ENCODE measurements at places on chromosomes 6 and 20.

DNA sequence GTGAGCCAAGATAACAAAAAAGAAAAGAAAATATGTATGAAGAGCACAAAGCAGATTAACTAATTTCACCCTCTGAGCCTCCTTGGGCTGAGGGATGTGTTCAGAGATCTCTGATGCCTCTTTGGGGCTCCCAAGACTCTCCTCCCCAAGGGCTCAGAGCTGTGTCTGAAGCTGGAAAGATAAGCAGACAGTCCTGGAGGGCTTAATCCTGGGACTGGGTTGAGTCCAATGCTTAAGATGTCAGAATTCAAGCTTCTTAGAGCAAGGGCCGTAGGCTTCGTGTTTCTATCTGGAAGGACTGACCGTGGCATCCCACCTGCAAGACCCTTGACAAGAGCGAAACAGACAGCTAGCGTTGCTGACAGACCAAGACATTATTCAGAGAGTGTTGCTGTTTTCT lies 229.0 kb downstream of the ZMYND8 start:
- DNase-seq, result no peak

DNA sequence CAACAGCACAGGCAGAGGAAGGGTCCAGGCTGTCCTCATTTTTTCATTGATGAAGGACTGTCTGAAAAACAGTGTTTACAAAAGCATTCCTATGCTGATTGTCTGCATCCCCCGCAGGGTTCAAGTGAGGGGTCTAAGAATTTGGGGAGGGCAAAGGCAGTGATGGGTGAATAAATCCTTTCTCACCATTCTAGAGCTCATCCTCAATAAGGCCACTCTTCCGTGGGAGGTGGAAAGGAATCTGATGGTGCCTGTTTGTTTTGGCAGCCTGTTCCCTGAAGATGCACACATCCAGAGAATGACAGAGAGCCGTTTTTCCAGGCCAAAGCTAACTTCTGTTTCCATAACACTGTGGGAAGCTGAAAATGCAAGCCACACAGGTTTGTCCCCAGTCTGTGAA lies 164.5 kb downstream of the MOXD1 start:
- no peak for DNase-seq

DNA sequence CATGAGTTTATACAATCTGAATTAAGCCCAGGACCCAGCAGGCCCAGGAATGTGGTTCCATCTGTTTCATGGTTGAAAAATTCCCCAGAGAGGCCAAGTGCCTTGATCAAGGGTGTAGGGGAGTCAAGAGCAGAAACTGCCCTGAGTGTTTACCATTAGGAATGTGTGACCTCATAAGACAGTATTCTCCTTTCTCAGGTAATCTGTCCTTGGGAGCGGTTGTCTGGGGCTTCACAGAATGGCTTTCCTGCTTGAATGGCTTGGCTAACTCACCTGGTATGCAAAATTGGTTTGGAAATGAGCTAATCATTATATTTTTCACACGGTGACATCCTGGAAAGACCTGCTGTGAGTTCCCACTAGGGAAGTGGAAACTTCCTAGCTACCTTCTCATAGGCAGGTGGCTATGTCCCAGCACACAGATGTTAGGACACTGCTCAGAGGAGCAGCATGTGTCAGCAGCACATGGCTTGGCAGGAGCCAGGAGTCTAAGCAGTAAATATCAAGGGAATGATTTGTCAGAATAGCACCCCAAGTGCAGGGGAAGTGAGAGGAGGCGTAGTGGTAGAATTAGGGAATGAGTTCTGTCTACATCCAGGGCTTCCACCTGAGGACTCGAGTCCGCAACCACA lies 17.7 kb downstream of the CLIC5 start:
- no peak for DNase-seq

GRCh38 chr20:23655491-23656211 lies 17.9 kb upstream of the CST3 start:
- DNase-seq, result no peak

DNA sequence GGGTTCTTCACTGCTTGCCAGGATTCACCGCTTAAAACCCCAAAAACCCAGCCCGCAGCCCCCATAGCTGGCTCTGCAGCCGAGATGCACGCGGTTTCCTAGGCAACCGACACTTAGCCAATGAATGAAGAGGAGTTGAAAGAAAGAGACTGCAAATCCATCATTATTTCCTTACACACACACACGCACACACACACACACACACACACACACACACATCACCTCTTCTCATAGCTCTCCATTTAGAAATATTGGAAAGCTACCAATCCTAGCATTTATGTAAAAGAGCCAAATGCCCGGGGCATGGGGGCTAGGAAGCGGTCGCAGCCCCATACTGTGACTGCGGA lies 3.4 kb upstream of the TUBB2B start:
- DNase-seq, result no peak

DNA sequence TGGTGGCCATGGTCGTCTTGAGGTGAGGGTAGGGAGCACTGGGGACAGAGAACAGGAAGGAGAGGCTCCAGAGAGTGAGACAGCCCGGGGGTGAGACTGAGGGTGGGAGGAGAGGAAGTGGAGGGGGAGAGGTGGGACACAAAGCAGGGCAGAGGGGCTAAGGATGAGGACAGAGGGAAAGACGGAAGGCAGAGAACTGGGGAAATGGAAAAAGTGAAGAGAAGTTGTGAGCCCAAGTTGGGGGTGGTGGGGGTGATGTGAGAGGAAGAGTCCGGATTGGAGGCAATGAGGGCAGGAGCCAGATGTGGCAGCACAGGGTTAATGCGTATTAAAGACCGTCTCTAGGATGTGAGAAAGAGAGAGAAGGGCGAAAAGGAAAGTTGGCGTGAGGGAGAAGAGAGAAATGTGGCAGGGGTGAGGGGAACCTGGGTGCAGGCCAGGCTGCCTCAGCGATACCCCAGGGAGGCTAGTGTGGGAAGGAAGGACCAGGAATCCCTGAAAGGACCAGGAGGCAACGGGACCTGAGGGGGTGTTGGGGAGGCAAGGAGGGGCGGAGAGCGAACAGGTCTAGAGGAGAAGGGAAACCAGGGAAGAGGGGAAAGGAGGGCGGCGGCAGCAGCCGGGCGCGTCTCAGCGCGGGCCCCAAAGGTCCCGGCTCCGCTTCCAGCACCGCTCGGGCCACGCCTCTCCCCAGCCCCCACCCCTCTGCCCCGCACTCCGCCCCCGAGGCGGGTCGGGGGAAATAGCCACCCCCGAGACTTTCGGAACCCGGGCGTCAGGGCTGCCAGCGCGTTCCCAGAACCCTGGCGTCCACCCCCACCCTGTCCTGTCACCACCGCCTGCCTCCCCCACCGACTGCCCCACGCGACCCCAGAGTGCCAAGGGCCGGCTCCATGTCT lies at the start of gene PPP1R18:
TSS of gene PPP1R18 (minus strand) at position 637 of the 899 bp plus-strand sequence. CDS start at position 10, 627 bp downstream.
- peak; percentile 68 for DNase-seq

DNA sequence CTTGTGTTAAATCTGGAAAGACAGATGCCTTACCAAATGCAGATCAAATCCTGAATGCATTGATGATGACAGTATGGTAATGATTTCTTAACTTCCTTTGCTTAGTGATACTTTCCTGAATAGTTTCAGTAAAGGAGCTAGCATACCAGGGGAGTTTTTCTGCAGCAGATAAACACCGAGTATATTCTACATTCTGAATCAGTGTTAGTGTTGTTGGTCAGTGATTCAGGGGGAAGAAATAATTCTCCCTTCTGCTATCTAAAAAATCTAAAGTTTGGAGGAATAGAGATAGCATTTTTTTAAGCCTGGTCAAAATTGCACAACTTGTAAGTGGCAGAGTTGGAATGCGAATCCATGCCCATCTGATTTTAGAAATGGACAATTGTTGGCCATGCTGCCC lies 512.2 kb upstream of the MARCKS start:
- DNase-seq, result no peak

- DNase-seq, result no peak
Measured at GRCh38 chr6:135581211-135581610, 83.7 kb upstream of the AHI1 start.

GRCh38 chr6:119986934-119987549 lies 637.5 kb upstream of the MAN1A1 start:
- no peak for DNase-seq

DNA sequence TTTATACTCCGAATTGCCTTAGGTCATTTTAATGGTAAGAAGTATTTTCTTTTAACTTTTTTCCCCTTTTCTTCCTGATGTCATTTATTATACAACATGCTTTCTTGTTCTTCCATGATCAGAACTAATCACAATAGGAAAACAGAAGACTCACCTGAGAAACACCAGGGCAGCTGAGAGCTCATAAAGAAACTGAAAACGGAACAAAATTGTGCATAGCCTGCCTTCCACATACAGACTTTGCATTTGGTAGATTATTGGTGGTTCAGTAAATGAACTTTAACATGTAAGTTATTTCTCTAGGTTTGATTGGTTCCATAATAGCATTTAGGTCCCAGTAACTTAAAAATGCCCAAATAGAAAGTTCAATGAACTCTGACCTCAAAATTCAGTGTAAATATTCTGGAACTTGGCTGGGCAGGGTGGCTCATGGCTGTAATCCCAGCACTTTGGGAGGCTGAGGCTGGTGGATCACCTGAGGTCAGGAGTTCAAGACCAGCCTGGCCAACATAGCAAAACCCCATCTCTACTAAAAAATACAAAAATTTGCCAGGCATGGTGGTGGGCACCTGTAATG lies 161.1 kb upstream of the DTNBP1 start:
- DNase-seq, result no peak

DNA sequence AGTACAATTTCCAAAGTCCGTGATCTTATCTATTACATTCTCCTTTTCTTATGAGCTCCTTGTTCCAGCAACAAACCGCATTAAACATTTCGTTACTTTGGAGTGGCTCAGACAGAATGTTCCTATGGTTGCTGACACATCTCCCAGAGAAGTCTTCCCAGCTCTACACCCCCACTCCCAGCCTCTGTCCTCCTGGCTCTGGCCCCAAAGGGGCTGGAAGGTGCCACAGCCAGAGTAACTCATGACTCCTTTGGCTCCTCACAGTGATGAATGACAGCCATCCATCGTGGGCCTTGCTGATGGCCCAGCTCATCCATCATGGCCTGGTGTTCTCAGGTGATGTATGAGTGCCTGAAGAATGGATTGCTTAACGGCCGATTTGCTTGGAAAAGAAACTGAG lies 203.0 kb downstream of the DHX35 start:
- DNase-seq, result no peak

DNA sequence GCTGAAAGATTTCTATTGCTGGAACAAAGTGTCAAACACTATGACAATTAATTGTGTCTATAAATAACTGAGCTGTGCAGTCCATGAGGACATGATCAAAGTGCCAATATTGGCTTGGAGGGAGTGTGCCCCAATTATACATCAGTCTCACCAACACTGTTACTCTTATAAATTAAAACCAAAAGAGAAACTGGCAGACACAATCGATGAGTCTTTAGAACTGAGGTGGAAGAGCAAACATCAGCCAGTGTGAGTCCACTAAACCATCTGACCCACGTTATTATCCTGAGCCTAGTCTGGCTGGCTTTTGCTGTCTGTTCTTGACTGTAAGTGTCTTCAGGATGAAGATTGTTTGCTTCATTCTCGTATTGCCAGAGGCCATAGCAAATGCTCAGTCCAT lies 98.9 kb downstream of the OLIG3 start:
- no peak for DNase-seq

DNA sequence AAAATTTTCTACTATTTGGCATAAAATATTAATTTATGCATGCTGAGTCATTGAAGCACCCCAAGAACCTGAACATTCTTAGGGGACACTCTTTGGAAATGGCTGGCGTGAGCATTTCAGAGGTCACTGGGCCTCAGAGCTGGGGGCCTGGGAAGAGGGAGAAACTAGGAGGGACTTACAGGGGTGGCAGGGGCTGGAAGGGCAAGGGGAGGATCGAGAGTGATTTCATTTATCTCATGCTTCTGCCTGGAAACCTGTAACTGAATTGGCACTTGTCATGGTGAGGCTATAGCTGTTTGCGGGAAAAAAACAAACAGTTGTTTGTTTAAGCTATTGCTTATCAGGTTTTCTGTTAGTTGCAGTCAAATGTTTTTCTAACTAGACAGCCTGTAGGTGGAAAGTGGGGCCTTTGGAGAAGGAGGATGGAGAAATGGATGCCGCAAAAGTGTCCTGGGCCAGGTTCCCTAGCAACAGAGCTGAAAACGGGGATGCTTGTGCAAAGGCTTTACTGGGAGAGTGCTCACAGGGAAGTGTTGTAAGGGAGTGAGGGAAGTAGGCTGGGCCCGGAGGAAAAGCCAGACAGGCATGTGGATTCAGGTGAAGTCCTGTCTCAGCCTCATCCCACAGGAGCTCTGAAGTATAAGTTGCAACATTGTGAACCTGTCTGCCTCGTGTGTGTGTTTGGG lies 36.4 kb upstream of the KAT14 start:
- no peak for DNase-seq

GRCh38 chr6:43776799-43777776 lies 7.1 kb downstream of the VEGFA start:
- DNase-seq, result no peak

GRCh38 chr6:84486526-84486925 lies 259.1 kb upstream of the CEP162 start:
- DNase-seq, result no peak

DNA sequence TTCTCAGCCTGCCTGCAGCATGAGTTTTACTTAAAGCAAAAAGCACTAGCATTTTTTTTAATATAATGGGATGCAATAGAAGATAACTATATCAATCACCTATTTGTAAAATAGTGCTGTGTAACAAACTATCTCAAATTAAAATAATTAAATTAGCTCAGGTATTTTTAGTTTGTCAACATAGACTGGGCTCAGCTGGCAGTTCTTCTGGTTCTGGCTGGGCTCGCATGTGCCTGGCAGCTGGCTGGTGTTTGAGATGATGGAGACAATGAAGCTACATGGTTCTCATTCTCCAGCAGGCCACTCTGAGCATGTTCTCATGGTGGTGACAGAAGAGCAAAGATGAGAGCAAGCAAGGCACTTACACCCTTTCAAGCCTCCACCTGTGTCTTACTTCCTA lies 181.0 kb downstream of the PLCB1 start:
- DNase-seq, result no peak

GRCh38 chr6:117538615-117539014 lies 56.1 kb downstream of the DCBLD1 start:
- no peak for DNase-seq

- DNase-seq, result no peak
Measured at GRCh38 chr6:152063170-152063921, 255.9 kb downstream of the ESR1 start.

GRCh38 chr20:958936-959815 lies 42.9 kb downstream of the RSPO4 start:
- no peak for DNase-seq

DNA sequence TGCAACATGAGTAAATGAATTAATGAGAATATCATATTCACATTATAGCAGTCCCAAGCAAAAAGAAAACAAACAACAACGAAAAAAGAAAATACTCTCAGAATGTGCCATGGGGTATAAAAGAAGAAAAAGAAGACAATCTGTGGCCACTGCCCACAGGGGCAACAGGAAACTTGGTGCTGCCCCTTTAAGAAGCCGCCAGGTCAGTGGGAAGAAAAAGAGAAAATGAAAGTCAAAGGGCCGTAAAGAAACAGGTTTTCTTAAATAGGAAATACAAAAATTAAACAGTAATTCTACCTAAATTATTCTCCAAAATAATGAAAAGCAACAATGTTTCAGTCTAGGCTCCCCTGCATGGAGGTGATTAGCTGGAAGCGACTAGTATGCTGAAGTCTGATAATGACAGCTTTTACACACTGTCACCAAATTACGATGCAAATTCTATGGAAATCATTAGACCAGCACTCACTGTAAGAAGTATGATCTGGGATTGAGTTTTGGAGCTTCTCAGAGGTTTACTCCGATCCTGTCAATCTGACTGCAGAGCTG lies 23.6 kb downstream of the GMDS start:
- no peak for DNase-seq

Data from right kidney (tissue), 9 donors.